ENCODE measurements at places on chromosomes 6 and 20.

- peak; percentile 79 for DNase-seq
Measured at GRCh38 chr20:16803965-16804792, 56.0 kb downstream of the OTOR start.

DNA sequence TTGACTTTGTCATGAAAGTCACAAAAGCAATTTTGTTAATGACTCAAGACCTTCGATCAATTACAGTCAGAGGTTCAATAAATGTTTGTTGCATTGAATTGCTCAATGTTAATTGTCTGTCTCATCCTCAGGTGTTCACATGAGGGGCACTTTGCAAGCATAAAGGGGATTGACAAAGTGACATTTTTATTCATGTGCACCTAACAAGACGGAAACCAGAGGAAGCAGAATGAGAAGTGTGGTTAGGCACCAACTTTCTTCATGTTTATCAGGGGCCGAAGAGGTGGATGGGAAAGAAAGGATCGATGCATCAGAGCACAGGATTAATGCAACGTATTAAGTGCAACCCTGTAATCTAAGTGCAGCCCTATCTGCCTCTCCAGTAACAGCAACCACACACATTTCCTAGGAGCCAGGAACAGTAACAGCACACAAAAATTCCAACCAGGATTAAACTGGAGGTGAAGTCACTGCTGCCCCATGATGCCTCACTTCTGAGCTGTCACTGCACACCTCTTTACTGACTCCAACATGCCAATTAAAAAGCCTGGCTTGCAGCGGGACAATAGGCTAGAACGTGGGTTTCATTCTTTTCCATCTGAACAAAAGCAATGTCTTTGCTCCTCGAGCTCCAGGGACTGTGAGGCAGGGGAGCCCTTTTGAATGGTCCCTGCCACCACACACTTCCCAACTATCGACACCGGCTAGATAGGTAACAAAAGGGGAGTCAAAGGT lies 262.7 kb downstream of the CD83 start:
- peak; percentile 48 for DNase-seq

DNA sequence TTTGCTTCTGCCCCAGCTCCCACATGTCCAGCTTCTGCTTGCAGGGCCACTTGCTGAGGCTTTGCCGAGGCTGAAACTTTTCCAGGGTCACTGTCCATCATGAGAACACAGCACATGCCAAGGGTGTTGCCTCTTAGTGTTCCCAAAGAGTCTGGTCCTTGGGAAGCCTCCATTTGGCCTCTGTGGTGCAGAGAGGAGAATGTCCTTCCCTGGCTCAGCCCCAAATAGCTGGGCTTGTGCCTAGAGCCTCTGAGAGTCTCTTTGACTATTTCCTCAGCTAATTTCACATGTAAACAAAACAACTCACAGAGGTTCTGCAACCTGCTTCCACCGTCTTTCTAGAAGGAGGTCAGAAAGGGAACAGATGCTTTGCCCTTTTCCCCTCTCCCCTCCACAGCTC lies 40.4 kb upstream of the RAB23 start:
- no peak for DNase-seq

DNA sequence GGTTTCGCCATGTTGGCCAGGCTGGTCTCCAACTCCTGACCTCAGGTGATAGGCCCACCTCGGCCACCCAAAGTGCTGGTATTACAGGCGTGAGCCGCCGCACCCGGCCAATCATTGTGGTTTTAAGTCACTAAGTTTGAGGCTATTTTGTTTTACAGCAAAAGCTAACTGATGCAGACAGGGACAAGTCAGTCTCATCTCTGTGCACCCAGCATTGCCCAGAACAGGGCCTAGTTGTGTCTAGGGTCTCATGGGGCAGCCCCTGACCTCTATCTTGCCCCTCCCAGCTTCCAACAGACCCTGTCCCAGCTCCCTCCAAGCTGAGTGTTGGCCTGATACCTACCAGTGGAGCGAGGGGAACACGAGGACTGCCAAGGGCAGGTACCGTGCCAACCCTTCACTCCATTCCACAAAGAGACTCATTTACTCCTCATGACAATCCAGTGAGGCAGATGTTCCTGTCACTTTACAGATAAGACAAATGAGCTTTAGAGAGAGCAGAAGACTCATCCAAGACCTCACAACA lies 8.9 kb upstream of the RBCK1 start:
- DNase-seq = no peak

DNA sequence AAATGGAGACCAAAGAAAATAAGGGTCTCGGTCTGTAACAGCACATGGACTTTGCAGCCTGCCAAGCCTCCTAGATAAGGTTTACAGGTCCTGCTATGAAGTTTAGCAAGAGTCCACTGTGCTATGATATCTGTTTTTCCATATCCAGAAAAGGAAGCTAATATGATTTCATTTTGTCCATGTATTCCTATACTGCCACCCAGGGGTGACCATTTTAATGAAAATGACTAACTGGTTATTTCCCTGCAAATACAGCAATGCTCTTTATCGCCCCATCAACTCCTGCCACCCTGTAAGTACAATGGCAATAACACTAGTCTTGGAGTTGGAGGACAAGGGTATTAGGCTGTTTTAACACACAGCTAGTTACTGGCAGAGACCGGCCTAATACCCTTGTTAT lies 115.2 kb upstream of the GLP1R start:
- DNase-seq = no peak

All from NCI-H146 (cell line).